ENCODE measurements at places on chromosomes 6 and 20. TPM values are rescaled to one million over a fixed set of nuclear protein-coding genes. Genes with fewer than 3 reads are reported as not detected.
A peak's percentile ranks its signal among the peaks of the same experiment; 100 is the strongest.

DNA sequence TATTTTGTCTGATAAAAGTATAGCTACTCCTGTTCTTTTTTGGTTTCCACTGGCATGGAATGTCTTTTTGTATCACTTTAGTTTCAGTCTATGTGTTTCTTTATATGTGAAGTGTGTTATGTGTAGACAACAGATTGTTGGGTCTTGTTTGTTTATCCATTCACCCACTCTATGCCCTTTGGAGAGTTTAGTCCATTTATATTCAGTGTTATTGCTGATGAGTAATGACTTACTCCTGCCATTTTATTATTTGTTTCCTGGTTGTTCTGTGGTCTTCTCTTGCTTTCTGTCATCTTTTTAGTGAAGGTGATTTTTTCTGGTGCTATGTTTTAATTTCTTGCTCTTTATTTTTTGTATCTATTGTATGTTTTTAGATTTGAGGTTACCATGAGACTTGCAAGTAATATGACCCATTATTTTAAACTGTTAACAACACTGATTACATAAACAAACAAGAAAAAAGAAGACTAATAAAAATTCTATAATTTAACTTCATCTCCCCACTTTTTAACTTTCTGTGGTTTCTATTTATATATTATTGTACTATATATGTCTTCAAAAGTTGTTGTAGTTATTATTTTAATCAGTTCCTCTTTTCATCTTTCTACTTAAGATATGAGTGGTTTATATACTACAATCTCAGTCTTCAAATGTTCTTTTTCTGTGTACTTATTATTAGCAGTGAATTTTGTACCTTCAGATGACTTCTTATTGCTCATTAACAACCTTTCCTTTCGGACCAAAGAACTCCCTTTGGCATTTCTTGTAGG lies 323.4 kb downstream of the BTBD9 start:
- H3K27ac ChIP-seq = no peak overlapping the region
- no peak overlapping the region for H3K4me3 ChIP-seq
- no peaks in the 10 kb centered on the region for H3K4me1 ChIP-seq
- H3K36me3 ChIP-seq = no peaks in the 10 kb centered on the region

- H3K27ac ChIP-seq = no peak overlapping the region
- H3K4me3 ChIP-seq = no peak overlapping the region
- no peak for DNase-seq
- H3K27me3 ChIP-seq = no peaks in the 10 kb centered on the region
These were observed 19.3 kb upstream of the APMAP start for GRCh38 chr20:25011831-25012241.

DNA sequence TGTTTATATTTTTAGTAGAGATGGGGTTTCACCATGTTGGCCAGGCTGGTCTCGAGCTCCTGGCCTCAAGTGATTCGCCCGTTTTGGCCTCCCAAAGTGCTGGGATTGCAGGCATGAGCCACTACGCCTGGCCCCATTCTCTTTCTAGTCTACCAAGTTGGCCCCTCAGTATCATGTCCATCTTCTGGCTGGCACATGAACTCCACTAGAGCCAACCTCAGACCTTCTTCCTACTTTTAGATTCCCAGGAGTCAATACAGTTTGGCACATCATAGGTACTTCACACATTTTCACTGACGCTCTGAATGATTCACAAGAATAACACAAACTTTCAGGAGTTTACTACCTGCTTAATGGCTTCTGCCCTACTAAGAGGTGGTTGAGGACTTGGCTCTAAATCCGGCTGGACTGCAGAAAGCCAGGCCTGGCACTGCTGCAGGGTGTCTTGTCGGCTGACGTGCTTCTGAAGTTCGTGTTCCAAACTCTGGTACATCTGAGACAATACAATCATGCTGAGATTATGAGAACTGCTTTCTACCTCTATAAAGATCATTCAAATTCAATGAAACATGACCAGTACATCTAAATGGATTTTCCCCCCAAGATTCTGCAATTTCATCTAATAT lies 293.3 kb downstream of the SYNE1 start:
- no peaks in the 10 kb centered on the region for H3K36me3 ChIP-seq
- no peaks in the 10 kb centered on the region for H3K4me1 ChIP-seq
- H3K27me3 ChIP-seq = peaks cover 10% of the 10 kb centered on the region
- H3K4me3 ChIP-seq = no peak overlapping the region

- H3K4me3 ChIP-seq = no peak overlapping the region
- H3K27me3 ChIP-seq = no peaks in the 10 kb centered on the region
- peaks cover 22% of the 10 kb centered on the region for H3K4me1 ChIP-seq
- H3K27ac ChIP-seq = no peak overlapping the region
These were observed 9.1 kb upstream of the ADA start for GRCh38 chr20:44660581-44660980.

DNA sequence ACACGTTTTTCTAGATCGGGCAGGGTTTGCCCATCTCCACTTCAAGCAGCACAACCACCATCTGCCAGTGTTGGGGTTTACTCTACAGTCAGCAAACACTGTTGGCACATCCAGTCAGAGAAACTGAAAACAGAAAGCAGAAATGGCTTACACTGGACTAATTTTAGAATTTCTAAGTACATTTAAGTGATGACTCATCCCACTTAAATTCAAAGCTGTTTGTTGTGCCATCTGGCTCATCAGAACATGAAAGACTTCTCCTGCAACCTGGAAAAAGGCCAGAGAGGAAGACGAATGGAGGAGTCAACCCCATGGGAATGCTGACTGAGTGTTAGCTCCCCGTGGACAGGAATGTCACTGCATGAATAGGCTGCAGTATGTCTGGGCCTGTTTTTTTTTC lies 21.8 kb downstream of the FAM209B start:
- peaks cover 8% of the 10 kb centered on the region for H3K4me1 ChIP-seq
- DNase-seq = no peak
- peaks cover 7% of the 10 kb centered on the region for H3K27me3 ChIP-seq
- H3K4me3 ChIP-seq = no peak overlapping the region

GRCh38 chr6:83511901-83512681 lies at the start of gene PRSS35:
TSS of gene PRSS35 (plus strand) at chr6:83512534. CDS start at chr6:83523442, 10,908 bp downstream.
- H3K36me3 ChIP-seq = no peaks in the 10 kb centered on the region
- H3K27me3 ChIP-seq = peaks cover 27% of the 10 kb centered on the region
- H3K4me3 ChIP-seq = peak within 1 kb of the TSS; percentile 6
- H3K27ac ChIP-seq = no peak within 1 kb of the TSS

GRCh38 chr6:81735756-81736380 lies 16.6 kb downstream of the TENT5A start:
- peaks cover 2% of the 10 kb centered on the region for H3K27me3 ChIP-seq
- H3K27ac ChIP-seq = no peak overlapping the region
- no peaks in the 10 kb centered on the region for H3K4me1 ChIP-seq

- no peak overlapping the region for H3K4me3 ChIP-seq
- no peaks in the 10 kb centered on the region for H3K36me3 ChIP-seq
- H3K27ac ChIP-seq = no peak overlapping the region
- no peaks in the 10 kb centered on the region for H3K27me3 ChIP-seq
- H3K4me1 ChIP-seq = no peaks in the 10 kb centered on the region
These were observed 487.7 kb upstream of the BTBD3 start for GRCh38 chr20:11429889-11430519.

- peaks cover 20% of the 10 kb centered on the region for H3K36me3 ChIP-seq
- no peak overlapping the region for H3K4me3 ChIP-seq
- no peak for DNase-seq
- H3K27me3 ChIP-seq = no peaks in the 10 kb centered on the region
These were observed 116.3 kb downstream of the SCAF8 start for GRCh38 chr6:154849475-154849874.

Gene OPN5
- not detected for total RNA-seq

Gene SLC12A5
- 1.3 TPM for total RNA-seq

Gene TPBG
- total RNA-seq = not detected

DNA sequence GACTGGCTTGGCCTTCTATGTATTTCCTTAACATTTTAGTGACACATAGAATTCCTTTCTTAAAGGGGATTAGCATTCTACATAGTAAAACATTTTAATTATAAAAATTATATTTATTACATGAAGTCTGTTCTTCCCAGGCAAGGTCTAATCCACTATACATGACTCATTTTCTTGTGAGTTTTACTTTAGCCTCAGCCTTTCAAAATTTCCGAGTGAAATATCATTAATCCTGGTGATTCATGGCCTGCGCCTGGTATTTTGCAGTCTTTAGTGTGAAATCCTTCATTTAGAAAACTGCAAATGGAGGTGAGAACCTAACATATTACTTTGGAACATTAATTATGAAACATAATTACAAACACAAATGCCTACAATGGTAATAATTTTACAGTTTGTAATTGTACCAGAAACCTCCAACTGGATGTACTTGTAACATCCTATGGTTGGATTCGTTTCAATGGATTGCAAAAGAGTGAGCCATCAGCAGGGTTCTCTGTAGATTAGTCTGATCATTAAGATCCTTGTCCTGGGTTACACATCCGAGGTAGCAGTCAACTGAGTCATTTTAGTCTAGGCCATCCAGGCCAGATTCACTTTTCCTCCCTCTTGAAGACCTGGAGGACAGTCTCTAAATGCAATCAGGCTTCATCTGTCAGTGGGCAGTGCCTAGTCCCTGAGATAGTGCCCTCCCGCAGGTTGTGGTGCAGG lies 272.0 kb downstream of the PACRG start:
- peaks cover 14% of the 10 kb centered on the region for H3K4me1 ChIP-seq
- DNase-seq = no peak
- peaks cover 3% of the 10 kb centered on the region for H3K27me3 ChIP-seq
- no peak overlapping the region for H3K27ac ChIP-seq
- H3K4me3 ChIP-seq = no peak overlapping the region

GRCh38 chr6:168756009-168756634 lies 315.1 kb downstream of the SMOC2 start:
- H3K36me3 ChIP-seq = no peaks in the 10 kb centered on the region
- H3K27me3 ChIP-seq = no peaks in the 10 kb centered on the region
- DNase-seq = no peak
- H3K27ac ChIP-seq = no peak overlapping the region
- no peaks in the 10 kb centered on the region for H3K4me1 ChIP-seq

Gene ADGRF1
- not detected for total RNA-seq

- peaks cover 7% of the 10 kb centered on the region for H3K27me3 ChIP-seq
- H3K27ac ChIP-seq = peak overlapping the region; percentile 81
- H3K4me1 ChIP-seq = peaks cover 27% of the 10 kb centered on the region
- no peaks in the 10 kb centered on the region for H3K36me3 ChIP-seq
These were observed 35.4 kb upstream of the PIM1 start for GRCh38 chr6:37134396-37135191.

GRCh38 chr20:3798908-3799248 lies 2.8 kb downstream of the CDC25B start:
- H3K4me1 ChIP-seq = peaks cover 59% of the 10 kb centered on the region
- peaks cover 77% of the 10 kb centered on the region for H3K36me3 ChIP-seq
- peak overlapping the region; percentile 95 for H3K27ac ChIP-seq
- H3K27me3 ChIP-seq = no peaks in the 10 kb centered on the region
- peak overlapping the region; percentile 92 for H3K4me3 ChIP-seq
- DNase-seq = no peak

DNA sequence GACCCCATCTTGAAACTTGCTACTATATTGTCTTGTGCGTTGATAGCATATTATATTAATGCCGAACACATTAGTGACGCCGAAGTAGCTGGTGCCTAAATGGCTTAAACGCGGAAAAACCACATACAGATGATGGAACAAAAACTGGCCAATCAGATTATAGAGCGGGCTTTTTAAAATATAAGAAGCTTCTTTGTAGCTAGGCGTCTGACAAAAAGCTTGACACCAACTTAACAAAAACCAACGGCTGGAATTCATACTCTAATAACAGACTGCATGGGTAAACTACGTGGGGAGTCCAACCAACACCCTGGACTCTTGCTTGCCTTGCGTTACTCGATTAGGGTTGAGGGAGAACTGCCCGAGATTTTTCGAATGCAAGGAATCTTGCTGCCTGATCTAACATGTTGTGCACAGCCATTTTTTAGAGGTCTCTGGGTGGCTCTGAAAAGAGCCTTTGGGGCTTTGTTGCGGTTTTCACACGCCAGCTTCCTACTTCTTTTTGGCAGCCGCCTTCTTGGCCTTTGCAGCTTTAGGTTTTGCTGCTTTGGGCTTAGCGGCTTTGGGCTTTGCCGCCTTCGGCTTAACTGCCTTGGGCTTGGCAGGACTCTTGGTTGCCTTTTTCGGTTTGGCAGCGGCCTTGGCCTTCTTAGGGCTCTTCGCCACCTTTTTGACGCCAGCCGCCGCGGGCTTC lies 45.7 kb downstream of the OR2B2 start:
- no peaks in the 10 kb centered on the region for H3K27me3 ChIP-seq
- peak overlapping the region; percentile 87 for H3K4me3 ChIP-seq
- peak overlapping the region; percentile 99 for H3K27ac ChIP-seq
- peak; percentile 81 for DNase-seq

Gene BTNL2
- total RNA-seq = not detected

GRCh38 chr6:148367411-148368024 lies 24.9 kb downstream of the SASH1 start:
- peaks cover 7% of the 10 kb centered on the region for H3K27me3 ChIP-seq
- H3K4me1 ChIP-seq = peaks cover 13% of the 10 kb centered on the region
- no peaks in the 10 kb centered on the region for H3K36me3 ChIP-seq
- DNase-seq = no peak
- no peak overlapping the region for H3K27ac ChIP-seq

GRCh38 chr6:140988780-140989179 lies 1143.9 kb upstream of the GJE1 start:
- no peaks in the 10 kb centered on the region for H3K27me3 ChIP-seq
- DNase-seq = no peak
- H3K4me1 ChIP-seq = no peaks in the 10 kb centered on the region
- no peaks in the 10 kb centered on the region for H3K36me3 ChIP-seq

Gene POM121L2
- total RNA-seq = not detected

GRCh38 chr6:166387642-166388289 lies 5.0 kb upstream of the MPC1 start:
- no peaks in the 10 kb centered on the region for H3K36me3 ChIP-seq
- no peak overlapping the region for H3K4me3 ChIP-seq
- H3K27me3 ChIP-seq = peaks cover 7% of the 10 kb centered on the region
- DNase-seq = no peak

Gene SLC25A27
- not detected for total RNA-seq

GRCh38 chr20:51500311-51500710 lies 42.2 kb downstream of the NFATC2 start:
- H3K27me3 ChIP-seq = no peaks in the 10 kb centered on the region
- H3K4me1 ChIP-seq = peaks cover 88% of the 10 kb centered on the region
- peak; percentile 81 for DNase-seq
- no peak overlapping the region for H3K4me3 ChIP-seq
- peaks cover 64% of the 10 kb centered on the region for H3K36me3 ChIP-seq

DNA sequence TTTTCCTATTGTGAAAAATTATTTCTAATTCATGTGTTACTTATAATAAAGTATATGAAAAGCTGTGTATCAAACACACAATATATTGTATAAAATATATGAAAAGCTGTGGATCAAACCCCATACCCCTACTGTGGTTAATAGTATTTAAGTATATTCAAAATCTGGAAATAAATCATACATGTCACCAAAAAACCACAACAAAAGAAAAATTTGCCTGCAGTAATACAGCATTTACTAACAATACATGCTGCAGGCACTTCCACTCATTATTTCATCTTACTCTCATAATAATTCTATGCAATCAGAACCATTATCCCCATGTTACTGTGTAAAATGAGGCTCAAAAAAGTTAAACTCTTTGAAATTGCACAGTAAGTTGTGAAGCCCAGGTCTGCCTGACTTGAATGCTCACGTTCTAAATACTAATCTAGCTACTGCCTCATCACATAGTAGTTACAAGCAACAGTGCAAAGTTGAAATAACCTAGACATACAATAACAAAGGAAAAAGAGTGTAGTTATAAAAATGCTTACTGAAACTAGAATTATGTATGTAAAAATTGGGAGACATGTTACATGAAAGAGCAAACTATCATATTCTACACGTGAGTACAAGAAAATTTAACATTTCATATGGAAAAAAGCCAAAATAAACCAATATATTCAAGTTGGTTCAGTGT lies 61.7 kb downstream of the FAM217A start:
- peaks cover 49% of the 10 kb centered on the region for H3K36me3 ChIP-seq
- no peak for DNase-seq
- no peaks in the 10 kb centered on the region for H3K27me3 ChIP-seq
- H3K4me1 ChIP-seq = peaks cover 61% of the 10 kb centered on the region
- peak overlapping the region; percentile 98 for H3K27ac ChIP-seq
- H3K4me3 ChIP-seq = peak overlapping the region; percentile 92

Gene ME1
- 0.08 TPM for total RNA-seq

Gene SLC32A1
- total RNA-seq = not detected
